Stimulated activated CD4-positive, alpha-beta T cell treated with anti-CD3 and anti-CD28 coated beads, Interleukin-12 subunit alpha, Interleukin-12 subunit beta, amount 100 ng/mL, for 4 hours (primary cell): ENCODE measurements at places on chromosomes 5 and 9.
A peak's percentile ranks its signal among the peaks of the same experiment; 100 is the strongest.

GRCh38 chr5:133287500-133287899, 235.7 kb downstream of the HSPA4 start:
- DNase-seq = peak; percentile 21

- no peak for DNase-seq
Observed at GRCh38 chr5:9898319-9898718, 268.2 kb upstream of the TAS2R1 start.

DNA sequence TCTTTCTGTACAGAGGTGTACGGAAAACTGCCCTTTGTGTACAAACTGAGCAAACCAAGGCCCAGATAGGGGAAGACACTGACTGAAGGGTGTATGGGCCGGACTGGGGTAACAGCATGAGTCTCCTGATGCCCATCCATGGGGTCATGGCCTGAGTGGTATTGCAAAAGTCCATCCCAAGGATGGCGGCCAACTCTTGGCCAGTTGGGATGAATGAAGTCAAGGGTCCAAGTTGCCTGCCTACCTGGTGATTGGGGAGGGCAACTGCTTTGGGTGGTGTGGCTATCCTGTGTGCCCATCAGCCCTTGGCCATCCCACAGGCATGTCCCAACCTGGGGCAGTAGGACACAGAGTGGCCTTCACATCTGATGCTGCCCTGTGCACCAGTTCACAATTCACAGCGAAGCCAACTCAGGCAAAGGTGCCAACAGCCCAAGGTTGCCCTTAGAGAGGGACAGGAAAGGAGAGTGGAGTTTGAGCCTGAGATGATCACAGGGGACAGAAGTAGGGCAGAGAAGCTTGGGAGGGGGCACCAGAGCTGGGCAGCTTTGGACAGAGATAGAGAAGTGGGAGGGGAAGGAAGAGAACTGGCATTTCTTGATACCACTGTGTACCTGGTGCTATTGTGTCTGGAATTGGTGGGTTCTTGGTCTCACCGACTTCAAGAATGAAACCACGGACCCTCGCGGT, 46.6 kb downstream of the COL15A1 start:
- no peak for DNase-seq

- DNase-seq = no peak
Observed at GRCh38 chr9:126510564-126510963, 103.2 kb upstream of the LMX1B start.

- no peak for DNase-seq
Observed at GRCh38 chr5:100566382-100567141, 31.4 kb downstream of the FAM174A start.

DNA sequence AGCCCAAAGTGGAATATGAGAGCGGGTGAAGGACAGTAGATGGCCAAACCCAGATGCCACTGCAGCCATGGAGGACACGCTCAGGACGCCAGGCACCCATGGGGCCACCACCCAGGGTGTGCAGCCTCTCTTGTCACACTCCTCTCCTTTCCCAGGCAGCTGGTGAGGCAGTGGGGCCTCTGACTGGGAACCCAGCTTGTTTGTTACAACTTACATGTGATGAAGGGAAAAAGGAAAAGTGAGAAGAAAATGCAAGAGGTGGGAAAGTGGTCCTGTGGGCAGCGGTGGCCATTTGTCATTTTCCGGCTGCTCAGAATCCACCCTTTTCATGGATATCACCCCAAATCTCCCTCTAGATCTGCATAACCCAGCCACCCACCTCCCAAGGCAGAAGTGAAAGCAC, 62.7 kb upstream of the UNC5A start:
- DNase-seq = no peak

DNA sequence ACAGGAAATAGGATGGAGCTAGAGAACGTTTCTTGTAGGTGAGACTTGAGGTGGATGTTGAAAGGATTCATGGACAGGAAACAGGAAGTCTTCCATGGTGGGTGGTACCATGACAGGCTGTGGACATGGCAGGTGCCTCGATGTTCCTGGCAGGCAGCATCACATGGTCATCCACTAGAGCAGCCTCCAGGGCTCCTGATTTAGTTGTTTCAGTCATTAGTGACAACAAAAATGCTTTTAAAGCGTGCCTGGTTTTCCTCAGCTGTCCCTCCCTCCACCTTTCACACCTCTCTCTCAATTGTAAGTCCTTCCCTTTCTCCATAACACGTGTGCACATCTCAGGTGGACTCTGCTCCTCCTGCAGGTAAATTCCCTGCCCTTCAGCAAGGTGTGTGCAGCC, 25.2 kb upstream of the ASPN start:
- no peak for DNase-seq

GRCh38 chr5:81749561-81750307, 1.2 kb downstream of the SSBP2 start:
- peak; percentile 39 for DNase-seq

DNA sequence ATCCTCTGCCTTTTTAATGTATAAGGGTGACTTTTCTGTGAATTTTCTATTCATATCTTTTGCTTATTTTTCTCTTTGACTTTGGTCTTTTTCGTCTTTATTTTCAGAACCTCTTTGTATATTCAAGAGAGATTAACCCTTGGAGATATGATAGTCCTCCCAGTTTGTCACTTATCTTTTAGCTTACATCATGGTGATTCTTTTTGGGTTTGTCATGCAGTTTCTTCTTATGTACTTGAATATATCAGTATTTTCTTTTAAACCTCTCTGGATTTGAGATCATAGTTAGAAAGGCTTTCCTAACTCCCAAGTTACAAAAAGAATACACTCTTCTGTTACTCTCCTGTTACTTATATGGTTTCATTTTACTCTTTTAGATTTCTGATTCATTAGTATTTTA, 27.5 kb upstream of the GPR21 start:
- DNase-seq = no peak

GRCh38 chr9:106487266-106487665, 375.7 kb upstream of the ZNF462 start:
- no peak for DNase-seq

GRCh38 chr5:12911156-12911555, 1006.9 kb upstream of the CTNND2 start:
- no peak for DNase-seq

- DNase-seq = no peak
Observed at GRCh38 chr5:32791536-32792243, 80.6 kb downstream of the NPR3 start.

DNA sequence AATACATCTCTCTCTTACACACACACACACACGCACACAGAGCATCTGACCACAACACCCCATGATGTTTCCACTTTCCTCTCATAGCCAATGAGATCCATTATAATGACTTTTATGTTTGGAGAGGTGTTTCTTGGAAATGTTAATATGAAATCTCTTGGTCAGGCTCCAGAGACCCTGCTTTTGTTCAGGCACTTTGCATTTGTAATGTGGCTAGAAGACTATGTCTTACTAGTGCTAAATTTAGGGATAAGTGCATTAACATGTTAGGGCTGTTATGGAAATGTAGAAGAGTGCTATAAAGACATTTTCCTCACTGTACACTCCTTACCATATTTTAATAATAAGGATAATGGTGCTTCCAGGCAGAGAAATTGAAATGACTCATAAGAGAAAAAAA, 3.8 kb downstream of the CDH9 start:
- DNase-seq = no peak

GRCh38 chr9:111412280-111412679, 71.9 kb downstream of the ECPAS start:
- DNase-seq = no peak

GRCh38 chr5:13866792-13867191, 77.7 kb downstream of the DNAH5 start:
- DNase-seq = no peak

DNA sequence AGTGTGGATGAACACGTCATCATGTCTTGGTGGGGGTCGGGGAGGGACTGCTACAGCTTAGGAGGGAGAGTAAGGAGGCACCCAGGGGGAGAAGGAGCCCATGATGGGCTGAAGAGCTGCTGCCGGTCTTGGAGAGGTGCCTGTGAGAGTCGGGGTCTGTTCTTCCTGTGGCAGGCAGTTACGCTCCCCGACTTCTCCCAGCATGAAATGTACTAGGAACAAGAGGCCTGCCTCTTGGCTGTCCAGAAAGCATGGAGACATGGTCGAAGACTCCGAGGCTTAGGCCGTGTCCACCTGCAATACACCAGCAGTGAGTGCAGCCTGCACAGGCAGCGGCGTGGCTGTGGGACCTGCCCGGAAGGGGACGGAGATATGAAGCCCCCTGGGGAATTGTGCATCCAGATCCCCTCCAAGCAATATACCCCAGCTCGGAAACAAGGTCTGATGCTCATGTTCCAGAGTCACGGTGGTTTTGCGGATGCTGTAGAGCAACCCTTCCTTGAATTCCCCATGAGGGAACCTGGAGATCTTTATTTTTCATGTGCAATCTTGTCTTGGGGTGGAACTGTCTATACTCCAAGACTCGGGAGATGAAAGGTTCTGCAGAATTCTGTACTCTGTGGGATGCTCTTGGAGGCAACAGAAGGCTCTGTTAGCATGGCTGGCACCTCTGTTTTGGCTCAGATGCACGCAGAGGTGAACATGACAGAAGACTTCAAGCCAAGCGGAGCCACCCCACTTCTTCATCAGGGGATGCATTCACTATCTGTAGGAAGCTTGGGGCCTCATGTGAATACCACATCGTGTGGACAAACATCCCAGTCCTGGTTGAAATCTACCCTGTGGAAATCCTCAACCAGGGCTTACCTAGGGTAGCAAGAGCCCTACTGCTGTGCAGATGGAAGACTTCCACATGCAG, 374.9 kb upstream of the IRX4 start:
- no peak for DNase-seq
